ENCODE measurements at places on chromosomes 6 and 20. TPM values are rescaled to one million over a fixed set of nuclear protein-coding genes. Genes with fewer than 3 reads are reported as not detected.

DNA sequence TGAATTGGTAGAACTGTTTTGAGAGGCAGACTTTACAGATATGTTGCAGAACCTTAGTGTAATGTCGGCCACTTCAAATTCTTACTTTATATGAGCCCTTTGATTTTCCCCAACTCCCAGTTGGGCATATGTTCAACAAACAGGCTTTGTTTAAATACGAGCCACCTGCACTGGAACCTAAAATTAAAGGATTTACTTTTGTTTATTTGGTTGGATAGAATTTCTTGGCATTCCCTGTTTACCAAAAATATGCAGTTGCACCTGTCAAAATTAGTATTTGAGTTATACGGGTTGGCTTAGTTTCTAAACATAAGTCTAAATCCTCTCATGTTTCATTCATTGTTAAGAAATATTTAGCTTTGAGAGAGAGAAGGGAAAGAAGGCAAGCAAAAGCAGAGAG is 2.4 kb upstream of the GLYATL3 start:
- DNase-seq = no peak

DNA sequence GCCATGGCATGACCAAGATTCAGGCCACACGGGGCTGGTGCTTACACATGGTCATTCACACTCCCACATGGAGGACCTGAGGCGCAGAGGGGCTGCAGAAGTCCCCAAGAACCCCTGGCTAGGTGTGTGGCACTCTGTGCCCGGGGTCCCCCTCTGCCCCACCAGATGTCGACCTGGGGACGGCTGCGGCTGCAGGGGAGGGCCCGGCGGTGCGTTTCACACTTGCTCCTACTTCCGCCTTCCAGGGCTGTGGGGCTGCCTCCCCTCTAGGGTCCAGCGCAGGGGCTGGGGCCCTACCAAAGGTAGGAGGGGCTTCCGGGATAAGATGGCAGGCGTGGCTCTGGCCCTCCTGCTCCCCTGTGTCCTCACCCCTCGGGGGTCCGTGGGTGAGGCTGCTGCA is 81.1 kb upstream of the SLCO4A1 start:
- no peak for DNase-seq

DNA sequence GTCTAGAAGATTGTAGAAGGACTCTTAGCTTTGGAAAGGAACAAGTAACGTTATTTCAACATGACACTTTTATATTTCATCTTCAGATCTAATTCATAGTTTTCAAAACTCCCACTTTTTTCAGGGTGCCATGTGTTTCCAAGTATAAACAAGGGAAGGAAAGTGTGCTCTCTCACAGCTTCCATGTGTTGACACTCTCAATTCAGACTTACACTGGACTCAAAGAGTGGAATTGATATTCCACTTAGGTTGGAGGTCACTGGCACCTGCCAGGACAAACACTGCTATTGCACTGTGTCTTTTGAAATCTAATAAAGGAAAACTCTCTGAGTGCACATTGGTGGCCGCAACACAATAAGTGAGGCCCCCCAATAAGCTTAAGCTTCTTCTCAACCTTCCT is 22.5 kb upstream of the SAMD3 start:
- DNase-seq = no peak

DNA sequence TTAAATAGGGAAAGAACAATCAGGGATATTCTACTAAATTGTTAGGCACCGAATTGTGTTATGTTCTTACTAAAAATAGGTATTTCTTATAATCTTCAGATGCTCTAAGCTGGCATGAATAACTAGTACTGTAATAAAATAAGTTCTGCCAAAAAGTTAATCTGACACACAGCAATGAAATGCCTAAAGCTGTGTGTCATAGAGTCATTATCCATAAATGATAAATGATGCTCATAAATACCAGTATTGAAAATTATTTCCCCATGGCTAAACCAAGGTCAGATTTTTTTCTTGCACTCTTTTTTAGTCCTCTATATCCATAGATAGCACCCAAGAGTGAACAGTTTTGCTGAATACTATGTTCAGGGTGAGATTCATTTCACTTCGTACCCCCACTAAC is 11.7 kb upstream of the PRIM2 start:
- DNase-seq = no peak

DNA sequence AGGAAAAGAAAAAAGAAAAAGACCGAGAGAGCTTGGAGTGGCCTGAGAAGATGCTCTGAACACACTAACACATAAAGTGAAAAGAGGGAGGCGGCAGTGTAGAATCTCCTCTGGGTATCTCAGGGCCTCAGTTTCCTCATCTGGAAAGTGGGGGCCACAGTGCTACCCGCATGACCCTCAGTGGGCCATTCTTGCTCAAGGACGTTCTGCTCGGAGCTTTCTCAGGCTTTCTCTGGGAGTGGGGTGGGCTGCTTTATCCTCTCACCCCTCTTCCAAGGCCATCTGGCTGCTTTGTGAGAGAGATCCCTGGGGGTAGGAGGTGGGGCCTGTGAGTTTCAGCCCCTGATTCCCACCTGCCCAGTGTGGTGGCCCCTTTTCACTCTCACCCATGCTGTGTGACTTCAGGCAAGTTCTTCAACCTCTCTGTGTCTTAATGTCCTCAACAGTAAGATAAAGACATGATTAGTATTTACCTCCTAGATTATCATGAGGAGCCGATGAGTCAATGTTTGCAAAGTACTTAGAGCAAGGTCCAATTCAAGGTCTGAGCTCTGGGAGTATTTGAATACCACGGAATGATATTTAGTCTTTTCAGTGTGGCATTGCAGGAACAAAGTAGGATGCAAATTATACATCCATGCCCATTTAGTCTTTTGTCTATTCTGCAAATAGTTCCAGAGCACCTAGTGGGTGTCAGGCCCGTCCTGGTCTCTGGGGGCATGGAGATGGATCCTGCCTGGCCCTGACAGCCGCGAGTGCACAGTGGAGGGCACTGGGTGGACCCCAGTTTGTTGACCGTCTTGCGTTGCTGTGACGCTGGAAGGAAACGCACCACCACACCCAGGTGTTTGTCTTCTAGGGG is 34.3 kb downstream of the SRC start:
- no peak for DNase-seq

DNA sequence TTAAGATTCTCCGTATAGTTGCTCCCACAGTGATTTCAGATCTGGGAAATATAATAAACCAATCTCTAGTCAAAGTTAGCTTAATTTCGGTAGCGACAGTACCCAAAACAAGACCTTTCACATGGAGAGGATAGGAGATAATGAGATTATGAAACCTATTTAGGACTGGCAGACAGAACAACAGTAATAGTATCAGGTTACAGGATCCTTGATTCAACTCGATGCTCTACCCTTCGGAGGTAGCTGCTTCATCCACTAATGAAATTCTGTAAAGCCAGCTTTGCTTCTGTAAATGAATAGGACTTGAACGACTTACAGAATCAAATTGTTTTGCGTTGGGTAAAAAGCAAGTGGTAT is 534 bp upstream of the AKIRIN2 start:
- no peak for DNase-seq

- no peak for DNase-seq
Measured at GRCh38 chr20:63952210-63952535, 4.0 kb downstream of the UCKL1 start.

DNA sequence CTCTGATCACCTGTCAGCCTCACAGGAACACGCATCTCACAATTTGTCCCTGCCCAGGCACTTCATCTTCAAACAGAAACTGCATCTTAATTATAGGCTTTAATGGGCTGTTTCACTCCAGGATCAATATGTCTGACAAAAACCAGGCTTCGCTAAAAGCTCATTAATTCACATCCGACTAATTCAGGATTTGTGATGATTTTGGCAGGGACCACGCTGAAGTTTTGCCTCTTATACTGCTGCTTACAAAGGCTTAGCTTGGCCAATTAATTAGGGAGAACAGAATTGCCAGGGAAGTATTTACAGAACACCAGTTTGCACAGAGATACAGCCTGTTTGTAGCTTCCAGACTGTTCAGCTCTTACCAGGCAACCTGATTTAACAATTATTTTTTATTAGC is 541.0 kb upstream of the SPTLC3 start:
- DNase-seq = no peak

DNA sequence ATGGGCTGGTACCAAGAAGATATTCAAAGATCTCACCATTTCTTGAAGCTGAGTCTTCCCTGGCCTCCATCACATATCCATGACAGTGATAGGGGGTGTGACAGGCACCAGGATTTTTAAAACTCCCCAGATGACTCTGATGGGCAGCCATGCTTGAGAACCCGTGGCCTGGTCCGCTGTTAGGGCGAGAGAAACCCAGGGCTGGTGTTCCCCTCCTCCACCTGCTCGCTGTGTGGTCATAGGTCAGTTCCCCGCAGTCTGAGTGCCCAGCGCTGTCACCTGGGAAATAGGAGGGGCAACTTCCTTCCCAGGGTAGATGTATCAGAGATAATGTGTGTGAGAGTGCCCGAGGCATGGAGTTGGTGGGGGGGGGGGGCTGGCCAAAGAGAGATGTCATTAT is 50.9 kb downstream of the TMEM242 start:
- DNase-seq = no peak

DNA sequence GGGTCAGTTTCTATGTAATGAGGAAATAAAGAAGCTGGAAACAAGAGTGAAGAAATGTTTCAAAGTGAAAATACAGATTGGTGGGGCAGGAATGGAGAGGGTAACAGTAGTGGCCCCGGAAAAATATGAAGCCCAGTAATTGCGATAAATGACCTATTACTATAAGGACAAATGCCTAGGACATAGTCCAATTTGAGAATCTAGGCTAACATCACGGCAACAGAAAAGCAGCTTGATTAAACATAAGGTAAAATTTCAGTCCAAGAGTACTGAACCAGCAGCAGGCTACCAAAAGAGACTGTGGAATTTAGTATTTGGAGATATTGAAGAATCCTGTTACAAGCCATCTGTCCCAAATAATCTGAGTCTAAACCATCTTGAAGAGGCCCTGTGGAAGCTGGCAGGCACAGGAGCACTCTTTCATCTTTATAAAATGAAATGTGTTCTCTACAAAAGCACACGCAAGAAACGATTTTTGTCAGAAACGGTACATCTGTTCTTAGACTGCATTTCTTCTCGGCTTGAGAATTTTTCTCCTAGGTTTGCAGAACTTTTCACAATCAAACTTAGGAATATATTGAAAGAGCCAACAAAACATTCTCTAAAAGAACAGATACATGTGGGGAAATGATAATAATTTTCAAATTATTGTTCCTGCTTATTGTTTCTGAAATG is 49.3 kb downstream of the ELOVL5 start:
- no peak for DNase-seq

DNA sequence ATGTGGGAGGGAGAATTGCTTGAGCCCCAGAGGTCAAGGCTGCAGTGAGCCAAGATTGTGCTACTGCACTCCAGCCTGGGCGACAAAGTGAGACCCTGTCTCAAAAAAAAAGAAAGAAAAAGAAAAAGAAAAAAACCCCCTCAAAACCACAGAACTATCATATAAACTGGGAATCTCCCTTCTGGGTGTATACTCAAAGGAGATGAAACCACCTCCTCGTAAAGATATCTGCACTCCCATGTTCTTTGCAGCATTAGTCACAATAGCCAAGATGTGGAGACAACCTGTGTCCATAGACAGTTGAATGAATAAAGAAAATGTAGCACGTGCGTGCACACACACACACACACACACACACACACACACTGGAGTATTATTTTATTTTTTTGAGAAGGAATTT is 8.5 kb upstream of the AFG1L start:
- no peak for DNase-seq

DNA sequence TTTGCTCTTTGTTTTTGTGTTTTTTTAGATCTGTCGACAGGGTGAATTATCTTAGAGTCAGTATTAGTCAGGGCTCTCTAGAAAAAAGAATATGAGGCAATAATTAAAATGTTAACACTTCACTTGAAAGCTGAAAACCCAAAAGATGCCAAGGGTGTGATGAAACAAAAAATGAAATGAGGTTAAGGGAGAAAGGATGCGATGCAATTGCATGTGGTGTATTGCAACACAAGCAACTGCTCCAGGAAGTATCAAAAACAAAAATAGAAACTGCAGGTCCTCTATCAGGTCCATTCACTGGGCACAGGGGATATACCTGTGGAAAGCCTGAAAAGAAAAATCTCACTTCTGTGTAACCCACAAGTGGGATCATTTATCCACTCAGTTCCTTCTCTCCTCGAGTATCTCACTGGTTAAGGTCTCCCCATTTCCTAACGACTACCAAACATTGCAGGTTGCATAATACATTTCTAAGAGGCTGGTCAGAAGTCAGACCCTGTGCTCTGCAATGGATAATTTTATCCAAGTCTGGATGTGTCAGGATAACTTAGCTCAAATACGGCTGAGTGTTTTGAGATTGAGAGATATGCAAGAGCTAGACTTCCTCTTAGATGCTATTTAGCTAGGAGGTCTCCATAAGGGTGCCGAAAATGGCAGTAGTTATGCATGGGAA is 257.7 kb upstream of the GJE1 start:
- DNase-seq = no peak

TNFRSF6B gene
- polyA plus RNA-seq = 2.7 TPM

PBOV1 gene
- polyA plus RNA-seq = not detected

RHAG gene
- polyA plus RNA-seq = 2.8 TPM

All from right cardiac atrium (tissue), 5 donors.